T-helper 2 cell treated with Interferon-gamma antibody and Interleukin-4, amounts not matched to agents 100 ng/mL and 5 ng/mL, for 36 hours (primary cell): ENCODE measurements at places on chromosomes 4 and X. TPM values are rescaled to one million over a fixed set of nuclear protein-coding genes. Genes with fewer than 3 reads are reported as not detected.

MID1 gene
- 0.23 and 0.25 TPM in 2 replicates for total RNA-seq

TRIM61 gene
- 3.6 and 3.8 TPM in 2 replicates for total RNA-seq

DSPP gene
- total RNA-seq = not detected in 2 replicates

HMX1 gene
- not detected in 2 replicates for total RNA-seq

HTN3 gene
- total RNA-seq = not detected in 2 replicates

CXCL3 gene
- not detected in 2 replicates for total RNA-seq

ERAS gene
- total RNA-seq = not detected in 2 replicates

TGIF2LX gene
- total RNA-seq = not detected in 2 replicates

KIAA1210 gene
- not detected in 2 replicates for total RNA-seq

HSPA4L gene
- total RNA-seq = 0.80 and 1.4 TPM in 2 replicates

NAA11 gene
- not detected in 2 replicates for total RNA-seq

GK gene
- total RNA-seq = 31.8 and 38.1 TPM in 2 replicates

PPARGC1A gene
- total RNA-seq = not detected in 2 replicates

AFM gene
- total RNA-seq = not detected in 2 replicates

CT45A1 gene
- total RNA-seq = not detected in 2 replicates

HEPH gene
- 0.18 TPM in 1 of 2 replicates, not detected in the other for total RNA-seq

RNF128 gene
- total RNA-seq = not detected in 2 replicates

MOSPD2 gene
- 10.8 and 11.9 TPM in 2 replicates for total RNA-seq

CACNA1F gene
- total RNA-seq = 0.14 and 0.36 TPM in 2 replicates

FGF5 gene
- total RNA-seq = not detected in 2 replicates

SETD7 gene
- total RNA-seq = 11.5 TPM in 2 replicates

FGB gene
- not detected in 2 replicates for total RNA-seq

DNAAF6 gene
- not detected in 2 replicates for total RNA-seq

PDGFC gene
- not detected in 2 replicates for total RNA-seq

AFF1 gene
- total RNA-seq = 68.5 and 75.0 TPM in 2 replicates

RADX gene
- total RNA-seq = 8.0 and 9.0 TPM in 2 replicates

NWD2 gene
- not detected in 2 replicates for total RNA-seq

ANXA5 gene
- total RNA-seq = 200 and 202 TPM in 2 replicates

GC gene
- total RNA-seq = not detected in 2 replicates

MAB21L2 gene
- 0.05 TPM in 1 of 2 replicates, not detected in the other for total RNA-seq
